ENCODE measurements at places on chromosomes 11 and 22.
A peak's percentile ranks its signal among the peaks of the same experiment; 100 is the strongest.

GRCh38 chr11:73525611-73526010 lies 72.3 kb downstream of the FAM168A start:
- no peak for DNase-seq

DNA sequence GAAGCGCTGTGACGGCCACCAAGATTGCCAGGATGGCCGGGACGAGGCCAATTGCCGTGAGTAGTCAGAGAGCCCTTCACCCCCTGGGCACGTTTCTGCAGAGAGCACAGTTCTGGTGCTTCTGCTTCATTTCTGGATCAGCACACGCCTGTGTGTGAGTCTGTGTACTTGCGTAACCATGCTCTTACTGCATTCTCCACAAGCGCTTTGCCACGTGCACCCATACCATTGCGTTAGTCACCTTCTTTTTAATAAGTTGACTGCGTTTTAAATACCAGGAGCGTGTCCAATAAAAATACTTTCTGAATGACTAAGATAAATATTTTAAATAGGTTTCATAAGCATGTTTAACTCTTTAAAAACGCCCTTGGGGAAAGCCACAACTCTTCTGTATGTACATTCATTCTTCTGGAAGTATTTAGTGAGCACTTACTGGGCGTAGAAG lies 143.0 kb upstream of the SORL1-AS1 start:
- no peak for DNase-seq

DNA sequence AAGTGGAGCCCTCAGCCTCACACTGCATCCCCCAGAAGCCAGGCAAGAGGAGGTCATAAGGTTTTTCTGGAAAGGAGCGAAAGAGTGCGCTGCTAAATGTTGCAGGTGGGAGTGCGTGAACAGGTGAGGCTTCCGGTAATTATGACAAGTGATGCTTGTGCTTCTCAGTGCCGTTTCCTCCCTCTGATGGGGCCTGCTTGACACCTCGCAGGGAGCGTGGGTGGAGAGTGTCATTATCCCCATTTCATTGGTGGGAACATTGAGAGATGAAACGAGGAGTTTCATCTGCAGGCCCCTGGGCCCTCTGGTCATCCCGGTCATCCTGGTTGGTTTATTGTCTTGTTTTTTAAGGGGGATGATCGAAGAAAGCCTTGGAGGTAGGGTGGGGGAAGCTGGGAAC lies 57.5 kb downstream of the BCR start:
- DNase-seq, result no peak

DNA sequence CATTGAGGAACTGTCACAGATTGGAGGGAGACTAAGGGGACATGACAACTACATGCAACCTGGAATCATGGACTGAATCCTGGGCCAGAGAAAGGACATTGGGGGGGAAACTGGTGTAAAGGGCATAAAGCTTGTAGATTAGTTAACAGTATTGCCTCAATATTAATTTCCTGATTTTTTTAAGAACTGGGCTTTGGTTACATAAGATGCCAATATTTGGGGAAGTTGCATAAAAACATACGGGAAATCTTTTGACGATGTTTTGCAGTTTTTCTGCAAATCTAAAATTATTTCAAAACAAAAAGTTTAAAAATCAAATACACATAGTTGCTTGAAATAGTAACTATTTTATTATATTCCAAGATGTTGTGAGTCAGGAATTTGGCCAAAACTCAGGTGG lies 2.9 kb upstream of the FOLR3 start:
- no peak for DNase-seq

DNA sequence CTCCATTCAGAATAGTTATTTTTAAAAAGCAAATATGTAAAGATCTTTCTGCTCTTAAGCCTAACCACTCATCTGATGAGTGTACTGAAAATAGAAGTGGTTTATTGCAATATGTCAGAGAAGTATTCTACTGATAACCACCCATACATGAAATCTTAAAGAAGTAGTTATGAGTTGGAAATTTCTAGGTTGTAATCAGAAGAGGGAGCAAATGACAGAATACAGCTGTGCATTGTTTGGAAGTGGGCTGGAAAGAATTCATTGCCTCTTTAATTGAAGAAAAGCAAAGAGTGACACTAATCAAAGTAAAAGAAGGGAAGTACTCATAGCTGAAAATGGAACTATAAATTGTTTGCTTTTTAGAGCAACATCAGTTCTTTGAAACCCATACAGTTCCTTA lies 39.4 kb downstream of the FDX1 start:
- no peak for DNase-seq

DNA sequence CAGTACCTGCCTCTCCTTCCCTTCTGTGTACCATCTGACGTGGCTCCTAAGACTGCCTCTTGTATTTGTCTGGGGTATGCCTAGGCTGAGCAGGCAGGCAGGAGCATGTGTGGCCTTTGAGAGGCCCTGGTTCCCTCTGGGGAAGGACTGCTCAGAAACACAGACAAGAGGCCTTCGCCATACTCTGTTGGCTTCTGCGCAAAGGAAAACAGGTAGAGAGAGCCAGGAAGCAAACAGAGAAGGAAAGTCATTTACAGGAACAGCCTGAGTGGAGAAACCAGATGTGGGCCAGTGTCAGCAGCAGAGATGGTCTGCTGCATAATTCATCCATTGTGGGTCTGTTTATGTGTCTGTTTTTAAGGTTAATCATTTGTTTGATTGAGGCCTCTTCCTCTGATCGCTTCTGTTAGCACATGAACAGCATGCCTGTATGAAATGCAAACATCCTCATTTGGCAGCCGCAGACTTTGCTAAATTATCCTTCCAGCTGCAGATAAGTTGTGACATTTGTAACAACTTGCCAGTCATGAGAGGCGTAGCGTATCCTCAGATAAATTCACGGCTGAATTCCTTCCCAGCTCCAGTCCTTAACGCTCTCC lies 119.4 kb downstream of the GALNT18 start:
- no peak for DNase-seq

- no peak for DNase-seq
These were observed 40.9 kb downstream of the PANX1 start for GRCh38 chr11:94169516-94169915.

DNA sequence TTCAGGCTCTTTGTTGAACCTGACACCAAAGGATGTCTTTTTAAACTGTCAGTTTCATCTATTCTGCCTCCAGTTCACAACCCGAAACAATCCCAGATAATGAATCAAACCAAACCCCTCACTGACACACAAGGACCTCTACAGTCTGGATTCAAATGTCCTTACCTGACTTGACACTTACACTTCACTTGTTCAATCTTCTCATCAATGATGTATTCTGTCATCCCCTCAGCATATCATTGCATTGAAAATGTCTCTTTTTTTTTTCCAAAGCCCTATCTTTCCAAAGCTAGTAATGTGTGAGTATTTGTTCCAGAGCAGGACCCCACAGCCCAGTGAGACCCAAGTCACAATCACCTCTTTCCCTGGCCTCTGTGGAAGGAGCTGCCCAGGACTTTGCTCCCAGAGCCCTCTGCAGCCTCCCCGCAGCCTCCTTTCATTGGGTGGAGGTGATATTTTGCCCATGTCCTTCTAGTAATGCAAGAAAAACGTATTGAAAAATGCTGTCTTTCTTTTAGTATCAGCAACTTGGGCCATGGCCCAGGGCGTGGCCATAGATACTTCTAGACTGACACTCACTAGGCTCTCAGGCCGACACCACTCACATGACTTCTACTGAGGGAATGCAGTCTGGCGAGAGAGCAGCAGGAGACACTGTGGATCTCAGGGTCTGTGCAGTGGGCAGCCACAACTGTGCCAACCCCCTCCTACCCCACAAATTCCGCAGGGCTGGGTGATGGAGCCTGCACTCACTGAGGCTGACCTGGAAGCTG lies 18.2 kb downstream of the RFPL3 start:
- no peak for DNase-seq

DNA sequence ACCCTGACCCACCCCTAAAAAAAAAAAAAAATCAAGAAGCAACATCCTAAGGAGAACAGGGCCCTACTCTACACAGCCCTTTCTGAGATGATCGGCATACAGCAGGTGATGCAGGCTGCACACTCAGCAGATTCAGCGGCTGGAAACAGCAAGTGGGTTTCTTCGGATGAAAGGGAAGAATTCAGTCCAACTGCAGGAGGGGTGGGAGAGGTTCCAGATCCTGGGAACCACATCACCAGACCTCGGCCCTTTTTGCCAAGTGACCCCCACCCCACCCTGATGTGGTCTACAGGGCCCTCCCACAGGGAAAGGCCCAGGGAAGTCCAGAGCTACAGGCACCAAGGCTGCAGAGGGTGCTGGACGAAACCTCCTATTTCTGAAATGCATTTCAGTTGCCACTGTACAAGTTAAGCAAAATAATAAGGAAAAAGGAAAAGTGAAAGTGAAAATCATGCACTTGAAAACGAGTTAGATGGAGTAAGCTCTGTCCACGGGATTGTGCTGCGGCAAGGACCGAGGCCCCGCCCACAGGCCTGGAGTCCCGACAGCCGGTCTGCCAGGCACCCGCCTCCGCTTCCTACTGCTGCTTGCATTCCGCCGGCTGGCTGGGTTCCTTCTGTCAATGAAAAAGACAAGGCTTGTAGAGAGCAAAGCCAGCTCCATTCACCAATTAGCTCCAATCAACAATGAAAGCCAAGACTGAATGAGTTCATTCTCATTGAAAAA lies 16.0 kb upstream of the PHLDA2 start:
- peak; percentile 81 for DNase-seq

- no peak for DNase-seq
These were observed 2.8 kb downstream of the AMPD3 start for GRCh38 chr11:10457901-10458300.

DNA sequence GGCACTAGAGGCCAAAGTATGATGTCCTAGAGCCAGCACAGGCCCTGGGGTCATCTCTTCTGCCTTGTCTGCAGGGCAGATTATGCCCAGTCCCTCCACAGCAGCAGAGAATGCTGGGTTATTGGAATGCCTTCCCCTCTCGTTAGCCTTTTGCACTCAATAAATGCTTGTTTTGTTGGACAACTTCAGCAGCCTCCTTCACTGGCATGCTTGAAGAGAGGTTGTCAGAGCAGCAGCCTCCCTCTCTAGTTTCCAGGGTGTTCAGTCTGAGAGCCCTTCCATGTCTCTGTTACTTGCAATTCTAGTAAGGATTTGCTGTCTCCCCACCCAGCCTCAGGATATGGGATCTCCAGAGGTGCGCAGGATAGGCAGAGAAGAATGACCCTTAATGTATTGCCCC lies 82.9 kb downstream of the PKNOX2 start:
- no peak for DNase-seq

DNA sequence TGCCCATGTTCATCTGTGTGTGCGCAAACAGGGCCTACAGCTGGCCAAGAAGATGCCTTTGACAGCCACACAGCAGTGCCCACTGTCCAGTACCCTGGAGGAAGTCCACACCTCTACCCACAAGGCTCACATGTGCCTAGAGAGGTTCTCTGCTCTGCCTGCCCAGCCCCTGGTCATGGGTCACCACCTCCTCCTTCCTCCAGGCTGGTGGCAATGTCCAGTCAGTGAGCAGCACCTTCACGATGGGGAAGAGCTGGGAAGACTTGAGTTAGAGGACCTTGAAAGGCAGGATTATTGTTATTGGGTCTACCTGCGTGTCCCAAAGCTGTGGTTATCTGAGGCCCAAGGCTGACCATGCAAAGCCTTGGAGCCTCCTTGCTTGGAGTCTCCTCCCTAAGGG lies 28.4 kb upstream of the TTC12 start:
- DNase-seq, result no peak

DNA sequence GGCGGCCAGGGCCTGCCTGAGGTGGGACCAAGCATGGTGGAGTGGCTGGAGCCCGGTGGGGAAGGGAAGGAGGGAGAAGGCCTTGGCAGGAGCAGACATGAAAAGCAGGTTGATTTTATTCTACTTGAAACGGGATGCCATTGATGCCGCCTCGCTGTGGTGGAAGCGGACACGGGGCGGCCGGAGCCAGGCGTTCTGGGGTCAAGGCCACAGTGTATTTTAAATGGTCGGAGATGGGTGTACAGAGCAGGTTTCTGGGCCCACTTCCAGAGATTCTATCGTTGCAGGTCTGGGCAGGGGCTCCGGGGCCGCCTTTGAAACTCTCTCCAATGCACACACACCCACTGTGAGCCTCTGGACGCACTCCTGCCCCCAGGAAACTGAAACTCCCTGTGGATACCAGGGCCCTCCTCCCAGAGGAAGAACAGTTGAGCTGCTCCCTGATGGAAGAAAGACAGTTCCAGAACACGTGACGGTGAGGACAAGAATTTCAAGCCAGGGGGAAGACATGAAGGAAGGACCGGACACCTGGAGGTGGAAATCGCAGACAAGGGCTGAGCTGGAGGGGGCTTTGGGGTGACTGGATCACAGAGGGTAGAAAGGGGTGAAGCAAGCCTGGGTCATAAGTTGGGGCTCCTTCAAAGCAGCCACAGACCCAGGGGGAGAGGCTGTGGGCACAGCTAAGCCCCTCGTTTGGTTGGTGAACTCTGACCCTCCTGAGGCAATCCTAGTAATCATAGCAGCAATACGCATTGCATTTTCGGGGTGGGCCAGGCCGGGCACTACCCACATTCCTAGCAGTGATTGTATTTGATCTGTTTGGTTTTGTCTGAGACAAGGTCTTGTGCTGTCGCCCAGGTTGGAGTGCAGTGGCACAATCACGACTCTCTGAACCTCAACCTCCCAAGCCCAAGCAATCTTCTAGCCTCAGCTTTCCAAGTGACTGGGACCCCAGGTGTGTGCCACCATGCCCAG lies 12.3 kb upstream of the LINC01488 start:
- DNase-seq, result no peak

GRCh38 chr11:130897262-130898182 lies 18.8 kb downstream of the SNX19 start:
- DNase-seq, result no peak

DNA sequence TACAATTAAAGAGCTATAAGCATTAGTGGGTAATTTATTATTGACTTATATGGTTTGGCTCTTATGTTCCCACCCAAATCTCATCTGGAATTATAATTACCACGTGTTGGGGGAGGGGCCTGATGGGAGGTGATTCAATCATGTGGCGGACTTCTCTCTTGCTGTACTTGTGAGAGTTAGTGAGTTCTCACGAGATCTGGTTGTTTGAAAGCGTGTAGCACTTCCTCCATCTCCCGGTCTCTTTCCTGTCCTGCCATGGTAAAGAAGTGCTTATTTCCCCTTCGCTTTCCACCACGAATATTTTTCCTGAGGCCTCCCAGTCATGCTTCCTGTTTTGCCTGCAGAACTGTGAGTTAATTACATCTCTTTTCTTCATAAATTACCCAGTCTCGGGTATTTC lies 28.1 kb upstream of the CHORDC1 start:
- no peak for DNase-seq

GRCh38 chr22:20436768-20437612 lies 635 bp downstream of the SCARF2 start:
- DNase-seq, result no peak

DNA sequence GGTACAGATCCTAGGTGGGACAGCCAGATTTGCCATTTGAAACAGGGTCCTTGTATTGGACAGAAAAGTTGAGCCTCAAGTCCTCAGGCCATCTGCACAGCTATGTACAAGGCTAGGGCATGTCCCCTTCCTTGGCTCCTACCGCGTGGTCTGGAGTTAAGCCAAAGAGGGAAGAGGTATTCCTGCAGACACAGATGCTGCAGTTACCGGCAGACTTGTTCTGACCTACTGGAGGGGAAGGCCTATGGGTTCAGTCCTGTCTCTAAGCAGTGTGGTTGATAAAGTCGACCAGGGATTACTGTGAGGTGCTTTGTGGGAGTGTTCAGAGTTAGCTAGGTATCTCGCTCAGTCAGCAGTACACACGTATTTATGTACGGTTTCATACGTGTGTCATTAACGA lies 180.6 kb downstream of the ADAMTS15 start:
- DNase-seq, result no peak

- no peak for DNase-seq
These were observed 68.6 kb downstream of the LRP5 start for GRCh38 chr11:68380786-68381622.

GRCh38 chr11:93591247-93591898 lies 48.2 kb upstream of the SMCO4 start:
- DNase-seq, result no peak

GRCh38 chr11:68164437-68164836 lies 43.2 kb upstream of the CHKA start:
- no peak for DNase-seq

All from activated naive CD4-positive, alpha-beta T cell treated with anti-CD3 and anti-CD28 coated beads, Interleukin-2, amount 10 ng/mL, durations not matched to agents 7 days and 5 days (primary cell).